GM23248 (cell line): ENCODE measurements at places on chromosomes 12 and 14.

GRCh38 chr14:96830946-96831345 lies 33.8 kb downstream of the VRK1 start:
- DNase-seq: no peak

DNA sequence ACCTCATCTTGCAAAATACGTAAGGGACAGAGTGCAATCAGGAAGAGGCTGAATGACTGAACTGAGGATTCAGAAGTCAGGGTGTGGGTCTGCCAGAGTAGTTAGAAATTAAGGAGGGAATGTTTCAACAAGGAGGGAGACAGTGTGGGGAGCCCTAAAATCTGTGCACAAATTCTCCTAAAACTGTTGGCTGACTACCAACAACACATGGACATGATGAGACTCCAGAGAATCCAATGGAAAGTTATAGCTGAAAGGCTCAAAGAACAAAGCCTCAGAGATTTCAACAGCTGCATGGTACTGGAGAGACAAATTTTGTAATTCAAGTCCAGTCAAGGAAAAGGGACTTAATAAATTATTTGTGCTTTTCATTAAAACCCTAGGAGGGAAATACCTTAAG lies 36.1 kb upstream of the NEDD1 start:
- no peak for DNase-seq

GRCh38 chr14:91063119-91063518 lies 2.7 kb upstream of the RPS6KA5 start:
- DNase-seq: peak; percentile 2

DNA sequence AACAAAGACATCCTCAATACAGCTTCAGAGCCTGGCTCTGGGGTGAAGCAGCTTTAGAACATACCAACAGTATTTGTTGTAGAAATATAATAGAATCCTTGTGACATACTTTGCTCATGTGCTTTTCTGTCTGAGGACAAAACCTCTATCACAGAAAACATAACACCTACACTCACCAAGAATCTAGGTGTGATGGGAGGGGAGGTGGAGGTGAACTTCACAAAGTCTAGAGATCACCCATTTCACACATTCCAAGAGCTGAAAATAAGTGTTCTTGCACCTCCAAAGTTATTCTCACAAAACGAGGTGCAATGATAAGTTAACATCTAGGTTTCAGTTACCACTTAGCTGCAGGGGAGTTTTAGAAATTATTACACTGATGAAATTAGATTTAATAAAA lies 32.7 kb upstream of the BTG1 start:
- no peak for DNase-seq

- peak; percentile 88 for DNase-seq
Observed at GRCh38 chr14:102215071-102215470, 75.4 kb downstream of the WDR20 start.
